ENCODE measurements at places on chromosomes 1 and 21.

- no peak for DNase-seq
- peak overlapping the region; percentile 84 for H3K27ac ChIP-seq
- peak overlapping the region; percentile 91 for H3K4me3 ChIP-seq
- no peaks in the 10 kb centered on the region for H3K27me3 ChIP-seq
- peaks cover 22% of the 10 kb centered on the region for H3K36me3 ChIP-seq
- H3K4me1 ChIP-seq: peaks cover 7% of the 10 kb centered on the region
Measured at GRCh38 chr1:151763990-151764389, 694 bp upstream of the MRPL9 start.

DNA sequence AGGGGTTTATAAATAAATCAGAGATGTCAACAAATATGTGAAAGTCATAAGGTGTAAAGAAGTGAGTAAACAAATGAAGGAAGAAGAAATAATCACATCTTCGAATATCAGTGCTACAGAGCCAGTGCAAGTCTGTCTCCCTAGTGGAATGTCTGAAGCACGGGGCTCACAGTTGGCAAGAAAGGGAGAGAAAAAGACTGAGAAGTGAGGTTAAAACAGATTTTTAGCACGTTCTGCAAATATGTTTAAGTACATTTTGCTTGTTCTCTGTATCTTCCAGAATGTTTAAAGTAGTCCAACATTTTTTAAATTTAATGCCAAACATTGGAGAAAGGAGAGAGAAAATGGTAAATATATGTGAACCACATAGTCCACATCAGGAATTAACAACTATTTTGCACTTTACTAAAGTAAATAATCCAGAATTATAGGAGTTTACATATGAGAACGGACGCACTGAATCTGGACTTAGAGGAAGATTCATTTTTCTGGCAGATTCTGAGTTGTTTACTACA, 682.4 kb downstream of the LTN1 start:
- no peaks in the 10 kb centered on the region for H3K27me3 ChIP-seq
- no peak overlapping the region for H3K27ac ChIP-seq
- no peak overlapping the region for H3K4me3 ChIP-seq
- no peaks in the 10 kb centered on the region for H3K4me1 ChIP-seq
- H3K36me3 ChIP-seq: no peaks in the 10 kb centered on the region

- no peaks in the 10 kb centered on the region for H3K4me1 ChIP-seq
- no peak for DNase-seq
- no peak overlapping the region for H3K27ac ChIP-seq
- no peaks in the 10 kb centered on the region for H3K27me3 ChIP-seq
Measured at GRCh38 chr1:111161843-111162487, 21.9 kb downstream of the CEPT1 start.

- DNase-seq: no peak
- peaks cover 97% of the 10 kb centered on the region for H3K36me3 ChIP-seq
- no peak overlapping the region for H3K4me3 ChIP-seq
Measured at GRCh38 chr1:117942293-117942692, 12.8 kb downstream of the WDR3 start.
